Naive thymus-derived CD8-positive, alpha-beta T cell (primary cell): ENCODE measurements at places on chromosomes 6 and 20. TPM values are rescaled to one million over a fixed set of nuclear protein-coding genes. Genes with fewer than 3 reads are reported as not detected.

CCHCR1 gene
- polyA plus RNA-seq: 9.2 TPM

GRCh38 chr20:11553603-11554002, 364.1 kb upstream of the BTBD3 start:
- DNase-seq: no peak

GRCh38 chr6:127100510-127101140, 17.8 kb upstream of the RSPO3 start:
- DNase-seq: no peak

DNA sequence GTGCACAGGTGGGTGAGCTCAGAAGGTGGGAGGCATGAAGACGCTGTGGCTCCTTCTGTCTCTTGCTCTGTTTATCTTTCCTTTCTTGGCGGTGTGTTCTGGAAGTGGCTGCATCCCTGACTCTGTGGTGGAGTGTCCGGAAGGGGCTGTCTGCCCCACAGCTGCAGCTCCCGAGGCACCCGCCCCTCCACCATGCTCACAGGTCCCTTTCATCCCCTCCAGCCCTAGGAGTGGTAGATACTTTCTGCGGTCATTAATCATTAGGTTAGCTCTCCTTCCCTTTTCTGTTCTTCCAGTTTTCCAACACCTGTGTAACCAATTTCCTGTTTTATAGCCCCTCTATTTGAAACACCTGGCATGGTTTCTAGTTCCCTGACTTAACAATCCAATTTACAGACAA, 65.6 kb downstream of the GJA10 start:
- DNase-seq: no peak

ZFP64 gene
- 6.0 TPM for polyA plus RNA-seq

BPIFA1 gene
- not detected for polyA plus RNA-seq

DNA sequence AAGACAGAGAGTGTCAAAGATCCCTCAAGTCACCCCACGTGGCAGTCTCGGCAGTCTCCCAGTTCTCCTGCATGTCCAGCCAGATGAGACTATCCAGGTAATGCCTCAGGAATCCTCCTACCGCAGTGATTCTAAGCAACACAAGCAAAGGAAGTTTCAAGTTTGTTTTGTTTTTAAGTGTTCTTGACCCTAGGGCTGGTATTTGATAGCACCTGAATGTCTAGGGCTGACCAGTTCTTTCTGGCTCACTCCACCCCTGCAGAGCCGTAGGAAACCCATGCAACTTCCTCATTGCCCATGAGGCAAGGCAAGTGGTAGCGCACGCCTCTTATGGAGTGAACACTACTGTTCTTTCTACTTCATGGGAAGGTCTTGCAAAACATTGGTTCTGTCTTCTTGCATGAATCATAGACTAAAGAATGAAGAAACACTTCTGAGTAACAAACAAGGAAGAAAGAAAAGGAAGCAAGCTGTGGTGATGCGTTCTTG, 24.8 kb upstream of the FOXQ1 start:
- no peak for DNase-seq

DNA sequence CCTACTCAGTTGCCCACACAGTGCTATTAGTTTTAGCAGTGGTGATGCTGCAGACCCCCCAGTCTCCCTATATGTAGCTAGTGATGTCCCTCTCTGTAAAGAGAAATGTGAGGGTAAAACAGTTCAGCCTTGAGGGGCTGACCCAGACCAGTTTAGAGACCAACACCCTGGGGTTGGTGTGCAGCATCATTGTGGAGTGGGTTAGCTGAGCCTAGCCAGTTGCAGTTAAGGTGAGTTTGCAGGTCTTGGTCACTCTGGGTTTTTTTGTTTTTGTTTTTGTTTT, 401 bp upstream of the B3GALT4 start:
- no peak for DNase-seq

HCRTR2 gene
- not detected for polyA plus RNA-seq

DNA sequence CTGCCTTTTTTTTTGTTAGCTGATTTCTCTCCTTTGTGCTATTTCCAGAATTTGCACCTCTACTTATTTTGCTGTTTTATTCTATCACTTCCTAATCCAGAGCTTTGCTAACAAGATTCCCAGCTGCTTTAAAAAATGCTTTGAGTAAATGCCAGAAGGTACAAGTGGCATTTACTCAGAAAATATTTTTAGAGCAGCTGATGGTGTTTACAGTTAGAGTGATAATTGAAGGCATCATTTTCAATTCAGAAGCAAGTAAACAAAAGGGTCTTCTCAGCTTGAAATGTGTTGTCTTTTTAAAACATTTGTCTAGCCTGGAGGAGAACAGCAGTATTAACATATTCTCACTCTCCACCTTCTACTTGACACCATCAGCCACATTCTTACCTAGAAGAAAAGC, 99.9 kb downstream of the OTOR start:
- DNase-seq: no peak

COL11A2 gene
- 0.08 TPM for polyA plus RNA-seq

DNA sequence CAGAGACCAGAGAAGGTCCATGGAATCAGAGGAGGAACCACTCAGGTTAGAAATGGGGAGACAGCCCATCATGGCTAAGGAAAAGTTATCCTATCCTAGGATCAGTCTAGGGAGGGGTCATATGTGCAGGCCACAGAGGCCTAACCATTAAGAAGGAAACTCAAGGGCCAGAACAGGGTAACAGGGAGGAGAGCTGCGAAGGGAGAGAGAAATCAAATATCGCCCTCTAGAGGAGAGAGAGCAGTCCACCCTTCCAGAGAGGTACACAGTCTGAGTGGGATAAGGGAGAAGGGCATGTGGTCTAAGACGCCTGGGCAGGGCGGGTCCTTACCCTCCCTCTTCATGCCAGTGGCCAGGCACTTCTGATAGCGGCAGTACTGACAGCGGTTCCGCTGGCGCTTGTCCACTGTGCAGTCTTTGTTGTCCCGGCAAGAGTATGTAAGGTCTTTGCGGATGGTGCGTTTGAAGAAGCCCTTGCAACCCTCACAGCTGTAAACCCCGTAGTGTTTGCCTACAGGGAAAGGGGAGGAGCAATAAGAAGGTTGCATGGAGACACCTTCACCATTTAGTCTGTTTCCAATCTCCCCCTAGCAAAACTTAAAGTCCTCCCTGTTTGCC, 2.9 kb downstream of the RXRB start:
- no peak for DNase-seq

GRCh38 chr6:21198032-21198640, 395.4 kb upstream of the SOX4 start:
- DNase-seq: no peak

DNA sequence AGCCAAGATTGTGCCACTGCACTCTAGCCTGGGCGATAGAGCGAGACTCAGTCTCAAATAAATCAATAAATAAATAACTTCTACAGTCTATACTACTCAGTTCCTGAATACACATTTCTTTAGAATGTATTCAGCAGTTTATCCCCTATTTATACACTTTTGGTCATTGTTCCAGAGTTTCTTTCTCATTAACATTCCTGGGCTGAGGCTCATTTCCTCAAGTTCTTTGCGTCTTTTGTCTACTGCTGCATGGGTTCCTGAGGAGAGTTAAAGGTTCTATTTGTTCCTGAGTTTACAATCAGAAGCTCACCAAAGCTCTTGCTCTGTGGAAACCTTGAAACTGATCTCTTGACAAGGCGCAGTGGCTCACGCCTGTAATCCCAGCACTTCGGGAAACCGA, 37.7 kb upstream of the SASH1 start:
- no peak for DNase-seq

GRCh38 chr6:80962382-80962781, 790.1 kb downstream of the TENT5A start:
- DNase-seq: no peak

HRH3 gene
- not detected for polyA plus RNA-seq

UNC5CL gene
- not detected for polyA plus RNA-seq

GRCh38 chr6:149717588-149718458, at the start of gene LATS1:
LATS1 (minus strand) TSS chr6:149718101; CDS start chr6:149702126, 15,975 bp downstream.
- peak; percentile 92 for DNase-seq

GRCh38 chr6:72589096-72589495, 32.8 kb upstream of the KCNQ5 start:
- DNase-seq: no peak

VGLL2 gene
- not detected for polyA plus RNA-seq

GRCh38 chr20:19735446-19735845, 22.6 kb upstream of the RIN2 start:
- DNase-seq: no peak

- DNase-seq: no peak
Observed at GRCh38 chr6:35154262-35154661, 13.1 kb upstream of the TCP11 start.

PRSS35 gene
- not detected for polyA plus RNA-seq

FYN gene
- 317 TPM for polyA plus RNA-seq

DNA sequence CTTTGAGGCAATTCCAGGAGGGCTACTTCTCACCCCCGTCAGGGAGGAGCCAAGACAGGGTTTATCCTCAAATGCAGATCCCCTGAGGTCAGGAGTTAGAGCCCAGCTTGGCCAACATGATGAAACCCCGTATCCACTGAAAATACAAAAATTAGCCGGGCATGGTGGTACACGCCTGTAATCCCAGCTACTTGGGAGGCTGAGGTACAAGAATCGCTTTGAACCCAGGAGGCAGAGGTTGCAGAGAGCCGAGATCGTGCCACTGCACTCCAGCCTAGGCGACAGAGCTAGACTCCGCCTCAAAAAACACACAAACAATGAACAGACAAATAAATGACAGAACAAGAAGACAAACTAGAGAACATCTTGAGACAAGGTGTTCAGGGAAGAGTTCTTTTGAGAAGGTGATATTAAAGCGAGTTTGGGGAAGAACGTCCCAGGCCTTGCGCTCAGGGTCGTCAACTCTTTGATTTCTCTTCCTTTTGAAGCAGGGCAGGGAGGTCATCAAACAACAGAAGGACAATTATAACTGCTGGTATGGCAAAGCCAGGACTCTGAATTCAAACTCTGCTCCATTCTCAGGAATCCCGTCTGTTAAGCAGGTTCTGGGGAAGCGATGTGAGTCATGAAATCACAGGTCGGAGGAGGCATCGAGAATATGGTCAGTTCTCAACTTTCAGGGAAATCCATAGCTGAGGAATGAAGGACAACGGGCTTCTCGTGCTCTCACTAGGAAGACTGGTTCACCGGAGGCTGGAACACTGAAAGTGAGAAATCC, 1.4 kb upstream of the RALY start:
- no peak for DNase-seq

GRCh38 chr6:131733376-131734016, 22.7 kb upstream of the CTAGE9 start:
- DNase-seq: no peak

DNA sequence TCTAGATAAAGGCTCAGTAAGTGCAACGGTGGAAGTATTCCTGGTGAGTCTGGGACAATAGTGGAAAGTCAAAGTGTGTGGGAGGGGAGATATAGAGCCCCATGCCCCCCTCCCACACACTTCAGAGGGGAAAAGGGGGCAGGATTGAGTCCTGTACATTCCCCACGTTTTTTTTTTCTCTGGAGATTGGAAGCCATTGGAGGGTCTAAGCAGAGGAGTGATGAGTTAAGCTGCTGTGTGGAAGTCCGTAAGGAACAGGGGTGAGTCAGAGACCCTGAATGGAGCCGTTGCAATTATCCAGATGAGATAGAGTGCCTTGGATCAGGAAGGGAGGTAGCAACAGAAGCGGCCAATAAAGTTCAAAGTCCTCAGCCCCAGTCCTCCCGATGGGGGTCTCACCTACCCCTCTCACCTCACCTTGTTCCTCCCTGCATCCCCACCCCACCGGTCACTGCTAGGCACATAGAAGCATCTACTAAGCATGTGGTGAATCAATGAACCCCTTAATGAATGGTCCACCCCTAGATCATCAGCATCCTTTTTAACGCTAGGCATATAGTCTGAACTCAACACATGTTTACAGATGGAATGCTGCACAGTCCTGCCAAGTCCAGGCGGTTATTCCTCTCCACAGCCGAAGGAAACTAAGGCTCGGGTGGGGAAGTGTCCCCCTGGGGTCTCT, 662 bp upstream of the SLC9A8 start:
- no peak for DNase-seq

- DNase-seq: no peak
Observed at GRCh38 chr20:35276408-35276807, 1.5 kb downstream of the MMP24OS start.

RIPOR2 gene
- polyA plus RNA-seq: 468 TPM

GRCh38 chr6:3280866-3281465, 22.2 kb downstream of the PSMG4 start:
- no peak for DNase-seq

CCN2 gene
- polyA plus RNA-seq: not detected

- no peak for DNase-seq
Observed at GRCh38 chr6:81465859-81466258, 286.6 kb downstream of the TENT5A start.

- no peak for DNase-seq
Observed at GRCh38 chr20:63191400-63191799, 24.5 kb downstream of the YTHDF1 start.

DNA sequence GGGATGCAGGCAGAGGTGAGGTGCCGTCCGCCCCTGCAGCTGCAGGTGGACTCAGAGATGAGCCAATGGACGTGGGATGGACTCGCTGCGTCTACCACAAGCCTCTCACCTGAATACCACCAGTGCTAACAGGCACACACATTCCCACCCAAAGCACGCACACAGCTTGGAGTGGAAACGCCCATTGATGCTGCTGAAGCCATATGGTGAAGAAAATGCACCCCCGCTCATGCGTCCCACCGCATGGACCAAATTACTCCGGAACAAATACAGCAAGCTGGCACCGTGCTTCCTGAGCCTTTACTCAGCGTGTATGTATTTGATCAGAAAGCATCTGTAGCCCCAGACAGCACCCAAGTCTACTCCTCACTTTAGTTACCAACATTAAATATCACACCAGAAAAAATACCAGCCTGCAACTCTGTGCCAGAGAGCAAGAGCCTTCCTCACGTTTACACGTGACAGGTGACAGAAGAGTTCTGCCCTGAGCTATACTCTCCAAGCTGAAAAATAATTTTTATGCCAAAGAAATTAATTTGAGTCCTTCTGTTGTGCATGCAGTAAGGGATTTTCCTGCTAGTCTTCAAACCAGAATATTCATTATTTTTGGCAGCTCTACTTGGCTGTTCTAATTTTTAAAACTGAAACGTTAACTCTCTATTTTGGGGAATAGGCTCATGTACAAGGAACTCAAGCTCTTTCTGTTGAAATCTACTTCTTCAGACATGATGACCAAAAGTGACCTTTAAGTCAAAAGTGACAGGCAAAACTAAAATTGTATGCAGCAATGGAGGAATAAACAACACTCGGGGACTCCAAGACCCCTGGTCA, 58.2 kb upstream of the SYNDIG1 start:
- no peak for DNase-seq

CNKSR3 gene
- polyA plus RNA-seq: not detected

CASS4 gene
- polyA plus RNA-seq: 11.2 TPM
